ENCODE measurements at places on chromosomes 2 and 18. TPM values are rescaled to one million over a fixed set of nuclear protein-coding genes. Genes with fewer than 3 reads are reported as not detected.

DNA sequence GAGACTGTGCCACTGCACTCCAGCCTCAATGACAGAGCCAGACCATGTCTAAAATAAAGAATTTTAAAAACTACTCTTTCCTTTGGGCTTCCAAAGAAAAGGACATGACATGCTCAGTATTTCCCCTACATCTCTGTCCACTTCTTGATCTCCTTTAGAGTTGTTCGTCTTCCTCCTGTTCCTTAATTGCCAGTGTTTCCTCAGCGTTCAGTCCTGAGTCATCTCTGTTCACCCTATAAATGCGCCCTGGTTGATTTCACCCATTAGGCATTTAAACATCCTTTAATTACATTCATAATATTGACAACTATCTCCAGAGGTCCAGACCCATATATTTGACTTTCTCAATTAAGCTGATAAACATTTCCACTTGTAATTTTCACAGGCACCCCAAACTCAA, 64.0 kb downstream of the AAK1 start:
- DNase-seq, result no peak

Gene ANKRD12
- total RNA-seq, result 44.7 TPM

- DNase-seq, result no peak
These were observed 38.6 kb downstream of the MARCO start for GRCh38 chr2:118980573-118980972.

Gene UGT1A3
- not detected for total RNA-seq

Gene TUBA4B
- not detected for total RNA-seq

Gene DPP10
- total RNA-seq, result 6.0 TPM

DNA sequence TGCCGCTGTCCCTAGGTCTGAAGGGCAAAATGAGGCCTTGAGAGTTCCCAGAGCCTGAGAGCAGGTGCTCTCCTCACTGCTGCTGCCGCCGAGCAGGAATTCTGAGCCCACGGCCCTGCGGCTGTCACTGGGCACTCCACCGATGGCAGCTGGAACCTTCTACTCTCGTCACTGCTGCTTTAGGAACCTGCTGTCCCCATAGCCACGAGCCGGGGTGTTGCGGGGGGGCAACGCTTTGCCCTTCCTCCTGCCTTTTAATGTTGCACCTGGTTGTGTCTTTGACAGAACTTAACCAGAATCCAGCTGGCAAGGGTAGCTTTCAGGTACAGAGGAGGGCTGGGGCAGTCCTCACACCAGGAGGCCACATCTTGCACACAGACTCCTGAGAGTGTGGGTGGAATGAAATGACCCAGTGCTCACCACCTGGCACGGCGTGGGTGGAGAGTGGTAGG, 32.3 kb downstream of the NCK2 start:
- DNase-seq, result no peak

DNA sequence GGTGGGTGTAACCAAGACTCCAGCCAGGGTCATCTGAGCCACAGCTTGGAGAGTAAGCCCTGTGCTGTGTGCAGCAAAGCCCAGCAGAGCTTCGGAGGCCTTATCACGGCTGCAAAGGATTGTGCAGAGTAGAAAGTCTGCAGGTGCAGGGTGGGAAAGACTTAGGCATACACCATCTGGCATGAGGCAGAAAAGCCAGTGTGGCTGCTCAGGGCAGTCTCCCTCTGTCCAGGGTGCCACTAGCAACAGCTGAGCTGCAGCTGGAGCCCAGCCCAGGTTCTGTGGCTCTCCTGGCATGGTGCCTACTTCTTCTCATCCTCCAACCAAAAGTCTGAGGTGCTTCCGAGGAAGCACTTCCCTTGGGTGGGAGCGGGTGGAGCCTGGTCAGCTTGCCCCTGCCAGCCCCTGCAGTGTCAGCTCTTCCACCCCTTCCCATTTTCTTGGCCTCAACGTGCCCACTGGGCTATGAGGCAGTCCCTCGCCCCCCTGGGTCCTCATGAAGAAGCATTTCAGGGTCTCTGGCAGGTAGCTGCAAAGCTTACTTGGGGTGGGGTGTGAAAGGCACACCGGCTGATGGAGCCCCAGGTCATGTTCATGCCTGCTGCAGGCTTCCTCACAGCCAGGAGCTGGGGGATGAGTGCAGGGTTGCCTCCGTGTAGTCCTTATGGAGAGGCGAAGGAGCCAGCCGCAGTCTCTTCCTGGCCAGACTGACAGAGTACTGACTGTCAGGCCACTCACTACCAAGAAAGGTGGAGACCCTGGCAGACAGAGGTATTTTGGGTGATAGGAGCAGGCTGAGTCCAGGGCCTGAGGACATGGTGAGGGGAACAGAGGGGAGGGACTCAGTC, 4.8 kb downstream of the AMER3 start:
- no peak for DNase-seq

- DNase-seq, result no peak
These were observed 454.3 kb upstream of the MEX3C start for GRCh38 chr18:51651761-51652160.

DNA sequence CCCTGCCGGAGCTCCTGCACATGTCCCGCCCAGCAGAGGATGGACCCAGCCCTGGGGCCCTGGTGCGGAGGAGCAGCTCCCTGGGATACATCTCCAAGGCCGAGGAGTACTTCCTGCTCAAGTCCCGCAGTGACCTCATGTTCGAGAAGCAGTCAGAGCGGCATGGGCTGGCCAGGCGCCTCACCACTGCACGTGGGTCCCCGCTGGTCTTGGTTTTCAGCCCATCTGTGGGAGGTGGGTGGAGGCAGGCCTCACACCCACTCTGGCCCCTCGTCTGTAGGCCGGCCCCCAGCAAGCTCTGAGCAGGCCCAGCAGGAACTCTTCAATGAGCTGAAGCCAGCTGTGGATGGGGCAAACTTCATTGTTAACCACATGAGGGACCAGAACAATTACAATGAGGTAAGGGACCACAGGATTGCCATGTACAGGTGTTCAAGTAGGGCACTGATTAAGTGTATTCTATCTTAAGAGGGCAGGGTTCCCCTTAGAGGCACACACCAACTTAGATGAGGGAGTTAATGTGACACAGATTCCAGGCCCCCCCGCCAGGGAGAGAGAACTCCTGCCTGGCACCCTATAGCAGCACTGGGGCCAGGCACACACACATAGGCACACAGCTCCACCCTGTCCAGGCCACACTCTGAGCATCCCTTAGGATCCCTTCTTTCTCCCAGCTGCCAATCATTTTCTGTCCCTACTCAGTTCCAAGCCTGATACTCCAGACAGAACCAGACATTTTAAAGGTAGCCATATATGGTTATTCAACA, 5.4 kb upstream of the CHRNG start:
- no peak for DNase-seq

Gene CDK15
- total RNA-seq, result not detected

Gene PTH2R
- total RNA-seq, result 0.48 TPM

Gene HOXD13
- not detected for total RNA-seq

Gene PIEZO2
- 10.7 TPM for total RNA-seq

- DNase-seq, result no peak
These were observed 221.8 kb downstream of the ANAPC1 start for GRCh38 chr2:111662039-111662770.

GRCh38 chr18:31143025-31143424, 19.6 kb downstream of the DSC1 start:
- no peak for DNase-seq

Gene SFTPB
- total RNA-seq, result 7.6 TPM

DNA sequence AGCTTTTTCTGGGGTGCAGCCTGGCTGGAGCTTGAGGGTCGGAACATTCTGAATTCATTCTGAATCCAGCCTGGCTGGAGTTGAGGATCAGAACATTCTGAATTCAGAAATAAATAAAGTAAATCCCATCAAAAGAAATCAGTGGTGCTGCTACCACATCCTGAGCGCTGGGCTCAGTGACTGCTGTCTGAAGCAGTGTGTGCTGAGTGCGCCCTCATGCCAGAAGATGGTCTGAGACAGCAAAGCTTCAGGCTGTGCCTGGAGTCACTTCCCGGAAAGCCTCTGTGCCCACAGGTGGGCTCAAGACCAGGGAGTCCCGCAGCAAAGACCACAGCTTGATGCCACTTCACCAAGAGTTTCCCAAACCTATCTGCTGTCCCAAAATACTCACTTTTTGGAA, 187.9 kb downstream of the VAPA start:
- no peak for DNase-seq

- DNase-seq, result no peak
These were observed 279.3 kb downstream of the TMX3 start for GRCh38 chr18:68435581-68435980.

Gene LAMA1
- total RNA-seq, result 60.7 TPM

Gene GPR45
- total RNA-seq, result not detected

DNA sequence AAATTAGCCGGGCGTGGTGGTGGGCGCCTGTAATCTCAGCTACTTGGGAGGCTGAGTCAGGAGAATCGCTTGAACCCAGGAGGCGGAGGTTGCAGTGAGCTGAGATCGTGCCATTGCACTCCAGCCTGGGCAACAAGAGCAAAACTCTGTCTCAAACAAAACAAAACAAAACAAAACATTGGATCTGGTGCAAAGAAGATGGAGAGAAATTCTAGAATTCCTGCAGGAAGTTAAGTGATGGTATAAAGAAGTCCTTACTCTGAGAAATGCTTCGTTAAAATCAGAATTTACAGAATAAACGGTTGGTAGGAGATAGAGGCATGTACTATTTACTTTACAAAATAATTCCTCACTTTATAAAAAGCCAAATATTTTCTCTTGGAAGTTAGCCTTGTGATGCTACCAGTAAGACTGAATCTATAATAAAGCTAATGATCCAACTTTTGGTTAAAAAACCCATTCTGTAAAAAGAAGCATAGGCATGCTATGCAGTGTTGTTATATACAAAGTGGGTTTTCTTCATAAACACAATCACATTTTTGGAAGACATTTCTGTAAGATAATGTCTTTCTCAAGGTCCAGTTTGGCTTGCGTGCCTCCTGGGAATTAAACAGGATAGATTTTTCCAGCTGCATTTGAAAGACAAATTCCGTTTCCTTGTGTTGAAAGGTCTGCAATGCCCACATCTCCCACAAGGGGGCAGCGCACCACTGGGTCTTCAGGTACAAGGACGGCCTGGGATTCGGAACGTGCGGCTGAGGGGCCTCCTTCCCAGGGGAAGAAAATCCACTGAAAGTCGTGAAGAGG, 35.6 kb upstream of the PNO1 start:
- DNase-seq, result peak; percentile 91

Gene CACNB4
- total RNA-seq, result 6.9 TPM

GRCh38 chr2:174924061-174924693, 81.0 kb downstream of the CHN1 start:
- DNase-seq, result no peak

GRCh38 chr2:37427241-37427640, 82.8 kb downstream of the QPCT start:
- no peak for DNase-seq

GRCh38 chr18:47779381-47779780, 151.1 kb downstream of the SMAD2 start:
- no peak for DNase-seq

Gene FRZB
- 1.5 TPM for total RNA-seq

Gene MRPL33
- total RNA-seq, result 60.6 TPM

Gene APCDD1
- 5.3 TPM for total RNA-seq

DNA sequence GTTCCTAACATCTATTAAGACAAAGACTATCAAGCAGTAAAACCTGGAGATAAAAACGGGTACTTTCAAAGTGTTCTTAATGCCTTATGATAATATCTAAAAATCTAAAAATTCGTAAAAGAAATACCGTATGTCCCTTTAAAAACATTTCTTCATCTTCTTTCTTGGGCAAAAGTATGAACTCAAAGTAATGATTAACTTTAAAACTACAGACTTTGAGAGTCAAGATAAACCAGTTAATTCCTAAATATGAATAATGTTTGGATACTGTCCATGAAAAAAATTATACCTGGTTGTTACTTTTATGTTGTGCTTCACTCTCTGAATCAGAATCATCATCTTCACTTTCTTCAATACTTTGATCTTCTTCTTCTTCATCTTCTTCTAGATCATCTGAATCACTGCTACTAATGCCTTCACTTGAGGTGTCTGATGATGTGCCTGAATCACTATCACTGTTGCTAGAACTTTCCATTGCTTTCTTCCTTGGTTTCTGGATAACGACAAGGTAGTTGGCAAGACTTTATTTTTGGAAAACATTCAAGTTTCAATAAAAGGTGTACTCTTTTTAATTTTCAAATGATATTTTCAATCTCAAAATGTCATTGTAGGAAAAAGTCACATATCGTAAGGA, 152.3 kb upstream of the WDSUB1 start:
- DNase-seq, result no peak

Gene DNAH7
- total RNA-seq, result 0.23 TPM

Gene NFATC1
- 17.6 TPM for total RNA-seq

Data from WTC11 (cell line).